Osteocyte (in vitro differentiated cells): ENCODE measurements at places on chromosomes 6 and 20. TPM values are rescaled to one million over a fixed set of nuclear protein-coding genes. Genes with fewer than 3 reads are reported as not detected.

The APCDD1L gene
- total RNA-seq: 2.4 and 3.1 TPM in 2 replicates

The TGM3 gene
- not detected in 2 replicates for total RNA-seq

The BTN1A1 gene
- total RNA-seq: not detected in 2 replicates

The SULF2 gene
- total RNA-seq: 39.1 and 40.4 TPM in 2 replicates

The RBPJL gene
- total RNA-seq: not detected in 2 replicates

The TREML2 gene
- total RNA-seq: not detected in 2 replicates

The PGC gene
- not detected in 2 replicates for total RNA-seq

The TRDN gene
- total RNA-seq: not detected in 2 replicates

The TBCC gene
- 23.4 and 23.8 TPM in 2 replicates for total RNA-seq

The MRAP2 gene
- 9.2 and 10.7 TPM in 2 replicates for total RNA-seq

The PLCG1 gene
- 173 and 179 TPM in 2 replicates for total RNA-seq

The FUCA2 gene
- 58.7 and 63.8 TPM in 2 replicates for total RNA-seq

DNA sequence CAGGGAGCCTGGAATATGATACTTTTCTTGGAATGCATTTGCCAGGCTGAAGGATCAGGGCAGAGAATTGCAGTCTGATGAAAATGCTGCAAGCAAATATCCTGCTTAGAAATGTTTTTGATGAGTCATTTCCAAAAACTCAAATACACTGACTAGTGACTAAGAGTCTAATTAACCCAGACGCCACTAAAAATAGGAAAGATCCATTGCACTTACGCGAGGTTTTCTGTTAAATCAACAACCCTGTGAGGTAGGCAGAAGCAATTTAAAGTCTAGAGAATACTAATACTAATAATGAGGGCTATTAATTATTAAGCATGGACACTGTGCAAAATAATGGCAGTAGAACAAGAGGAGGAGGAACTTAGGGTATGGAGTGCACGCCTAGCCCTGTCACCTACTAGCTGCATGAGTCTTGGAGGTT is 130.1 kb upstream of the DOK5 start:
- DNase-seq: no peak

- DNase-seq: no peak
Observed at GRCh38 chr20:12555369-12555768, 453.4 kb upstream of the SPTLC3 start.

- DNase-seq: no peak
Observed at GRCh38 chr6:14925699-14926026, 320.2 kb upstream of the JARID2 start.

GRCh38 chr6:170172392-170172791 is 118.5 kb downstream of the DLL1 start:
- peak; percentile 59 for DNase-seq

GRCh38 chr6:108074057-108074358 is 533 bp downstream of the OSTM1 start:
- no peak for DNase-seq

GRCh38 chr6:35711731-35712130 is 23.0 kb upstream of the FKBP5 start:
- no peak for DNase-seq

DNA sequence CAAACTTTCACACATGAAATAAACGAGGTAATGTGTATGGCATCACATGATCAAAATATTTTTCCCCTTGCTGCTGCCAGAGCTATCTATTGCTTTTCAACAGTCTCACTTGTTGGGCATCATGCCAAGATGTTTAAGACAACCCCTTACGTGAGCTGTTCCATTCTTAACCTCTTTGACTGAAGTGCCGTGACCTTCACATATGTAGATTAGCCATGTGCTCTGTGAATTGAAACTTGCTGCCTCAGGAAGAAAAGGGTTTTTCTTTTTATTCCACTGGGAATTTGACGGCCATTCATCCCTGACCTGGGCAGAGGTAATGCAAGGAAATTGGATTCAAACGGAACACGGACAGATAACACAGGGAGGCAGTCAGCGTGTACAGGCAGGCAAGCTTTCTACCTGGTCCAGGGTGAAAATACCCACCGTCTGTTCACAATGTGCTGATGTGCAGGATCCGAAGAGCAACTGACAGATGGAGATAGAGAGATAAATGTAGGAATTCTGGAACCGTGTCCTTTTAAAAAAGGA is 14.2 kb downstream of the ARID1B start:
- DNase-seq: no peak

- DNase-seq: no peak
Observed at GRCh38 chr20:45470262-45470931, 844 bp downstream of the WFDC2 start.

- DNase-seq: no peak
Observed at GRCh38 chr20:33391722-33392415, 9.4 kb downstream of the CDK5RAP1 start.

DNA sequence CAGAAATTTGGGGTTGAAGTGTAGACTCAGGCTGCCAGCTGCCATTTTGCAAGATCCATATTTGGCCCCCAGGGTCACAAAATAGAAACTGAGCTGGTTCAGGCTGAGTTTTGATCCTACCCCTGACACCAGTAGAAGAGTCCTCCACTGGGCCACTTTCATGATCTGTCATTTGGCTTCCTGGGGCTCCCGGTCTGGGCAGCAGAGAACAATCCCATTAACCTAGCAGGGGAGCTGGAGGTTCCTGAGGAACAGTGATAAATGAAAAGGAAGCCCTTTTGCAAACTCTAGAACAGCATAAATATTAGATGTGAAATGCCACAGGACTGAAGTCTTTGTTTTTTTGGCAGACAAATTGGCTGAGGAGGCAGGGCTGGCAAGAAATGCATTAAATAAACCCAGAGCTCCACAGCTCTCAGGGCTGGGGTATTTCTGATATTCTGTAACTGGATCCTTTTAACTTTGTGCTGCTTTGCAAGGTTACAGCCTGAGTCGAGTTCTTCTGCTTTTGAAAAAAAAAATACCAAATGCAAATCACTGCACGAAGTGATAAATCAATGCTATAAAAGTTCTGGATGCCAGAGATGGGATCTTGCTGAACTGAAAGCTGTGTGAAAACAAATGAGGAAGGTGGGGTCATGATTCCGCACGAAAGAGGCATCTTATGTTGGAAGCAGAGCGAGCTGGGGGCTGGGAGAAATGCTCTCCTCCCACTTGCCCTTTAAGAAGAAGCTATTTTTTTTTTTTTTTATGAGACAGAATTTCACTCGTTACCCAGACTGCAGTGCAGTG is 64.4 kb downstream of the SULF2 start:
- no peak for DNase-seq

GRCh38 chr6:128036808-128037570 is 136.1 kb upstream of the THEMIS start:
- no peak for DNase-seq

DNA sequence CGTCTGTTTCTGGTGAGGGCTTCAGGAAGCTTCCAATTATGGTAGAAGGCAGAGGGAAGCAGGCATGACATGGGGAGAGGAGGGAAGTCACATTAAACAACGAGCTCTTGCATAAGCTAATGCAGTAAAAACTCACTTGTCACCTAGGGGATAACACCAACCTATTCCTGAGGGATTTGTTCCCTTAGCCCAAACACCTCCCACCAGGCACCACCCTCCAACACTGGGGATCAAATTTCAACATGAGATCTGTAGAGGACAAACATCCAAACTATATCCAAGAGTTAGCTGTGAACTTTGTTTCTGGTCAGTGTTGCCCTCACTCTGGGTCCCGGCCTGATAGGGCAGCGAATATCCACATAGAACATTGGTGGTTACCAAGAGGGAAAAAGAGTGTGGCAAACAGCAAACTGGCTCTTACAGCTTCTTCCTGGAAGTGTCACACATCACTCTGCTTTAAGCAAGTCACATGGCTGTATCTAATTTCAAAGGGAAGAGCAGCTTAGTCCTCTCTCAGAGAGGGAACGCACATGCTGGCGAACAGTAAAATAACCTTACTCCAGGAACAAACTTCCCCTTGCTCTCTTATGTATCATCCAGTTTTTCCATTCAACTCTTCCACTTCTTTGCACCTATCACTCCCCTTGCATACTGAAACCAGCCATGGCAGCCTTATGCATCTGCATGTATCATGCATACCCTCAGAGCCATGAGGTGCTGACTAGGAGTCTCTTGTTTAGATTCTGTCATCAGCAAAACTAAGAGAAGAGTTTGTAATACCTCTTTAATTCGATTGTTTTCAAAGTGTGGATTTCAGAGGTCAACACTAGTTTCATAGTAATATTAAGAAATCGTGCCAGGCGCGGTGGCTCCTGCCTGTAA is 4.8 kb upstream of the MOCS1 start:
- no peak for DNase-seq

- DNase-seq: no peak
Observed at GRCh38 chr20:38076548-38076947, 43.0 kb downstream of the RPRD1B start.

- no peak for DNase-seq
Observed at GRCh38 chr6:89597988-89598387, 40.6 kb downstream of the LYRM2 start.

- DNase-seq: no peak
Observed at GRCh38 chr6:30547454-30547853, 8.8 kb downstream of the GNL1 start.

DNA sequence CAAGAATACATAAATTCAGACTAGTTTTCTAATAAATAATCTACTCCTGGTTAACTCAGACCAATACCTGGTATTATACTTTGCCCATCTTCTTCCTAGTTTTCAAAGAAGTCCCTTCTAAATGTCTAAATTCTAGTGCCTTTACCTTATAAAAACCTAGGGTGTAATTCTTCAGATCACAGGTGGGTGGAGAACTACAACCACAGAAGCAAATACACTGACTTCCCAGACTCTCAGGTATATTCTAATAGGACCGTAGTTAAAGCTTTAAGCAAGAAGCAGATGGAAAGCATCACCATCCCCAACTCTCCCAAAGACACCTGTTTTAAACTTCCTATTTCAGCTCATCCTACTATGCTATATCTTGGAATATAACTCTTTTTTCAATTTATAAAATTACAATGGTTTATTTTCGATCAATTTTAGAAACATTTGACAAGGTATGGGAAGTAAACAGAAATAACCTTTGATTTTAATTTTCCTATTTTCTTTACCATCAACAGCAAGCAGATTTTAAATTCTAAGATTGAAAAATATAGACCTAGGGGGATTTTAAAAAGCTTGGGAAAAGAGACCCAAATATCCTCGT is 15.8 kb downstream of the MAN1A1 start:
- DNase-seq: no peak

- DNase-seq: no peak
Observed at GRCh38 chr20:20215976-20216727, 151.8 kb upstream of the INSM1 start.

DNA sequence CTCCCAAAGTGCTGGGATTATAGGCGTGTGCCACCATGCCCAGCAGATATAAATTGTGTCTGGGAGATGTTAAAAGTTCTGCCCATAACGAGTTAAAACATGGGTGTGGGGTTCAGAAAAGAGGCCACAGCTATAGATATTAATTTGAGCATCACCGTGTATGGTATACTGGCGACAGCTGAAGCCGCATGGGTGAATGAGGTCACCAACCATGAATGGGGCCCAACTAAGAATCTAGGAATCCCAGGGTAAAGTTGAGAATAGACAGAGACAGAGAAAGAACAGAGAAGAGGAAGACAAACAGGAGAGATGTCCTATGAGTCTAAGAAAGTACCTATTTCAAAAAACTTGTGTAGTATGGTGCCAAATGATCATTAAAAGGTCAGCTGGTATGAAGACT is 50.9 kb downstream of the ILRUN start:
- DNase-seq: no peak

DNA sequence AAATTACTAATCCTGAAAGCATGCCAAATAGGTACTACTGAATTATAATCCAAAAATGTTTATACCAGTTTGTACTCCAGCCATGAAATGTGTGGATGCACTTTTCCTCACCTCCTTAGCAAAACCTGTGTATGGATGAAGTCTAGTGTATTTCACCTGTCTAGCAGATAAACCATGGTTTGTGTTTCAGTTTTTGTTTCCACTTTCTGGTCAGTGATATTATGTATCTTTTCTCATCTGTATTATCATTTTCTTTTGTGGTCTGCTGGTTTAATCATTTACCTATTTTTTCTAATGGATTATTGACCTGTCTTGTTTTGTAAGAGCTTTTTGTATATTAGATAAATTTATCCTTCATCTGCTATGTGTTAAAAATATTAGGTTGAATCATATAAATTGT is 41.0 kb upstream of the TMEM217 start:
- no peak for DNase-seq

DNA sequence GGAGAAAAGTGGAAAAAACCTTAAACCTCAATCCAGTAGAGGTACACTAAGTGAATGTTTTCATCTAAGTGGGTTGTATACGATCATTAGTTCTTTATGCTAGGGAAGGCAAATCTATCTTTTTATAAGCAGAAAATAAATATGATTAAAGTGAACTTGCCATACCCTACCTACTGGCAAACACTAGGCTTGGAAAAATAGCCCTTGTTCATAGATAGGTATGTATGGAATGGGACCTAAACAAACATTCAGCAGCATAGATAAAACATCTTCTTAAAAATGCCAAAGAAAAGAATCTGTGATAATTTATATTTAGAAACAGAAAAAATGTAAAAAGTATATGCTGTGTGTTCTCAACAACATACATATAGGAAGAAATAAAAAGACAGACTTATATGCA is 18.8 kb downstream of the REV3L start:
- no peak for DNase-seq

GRCh38 chr6:21200134-21200870 is 393.2 kb upstream of the SOX4 start:
- DNase-seq: no peak

DNA sequence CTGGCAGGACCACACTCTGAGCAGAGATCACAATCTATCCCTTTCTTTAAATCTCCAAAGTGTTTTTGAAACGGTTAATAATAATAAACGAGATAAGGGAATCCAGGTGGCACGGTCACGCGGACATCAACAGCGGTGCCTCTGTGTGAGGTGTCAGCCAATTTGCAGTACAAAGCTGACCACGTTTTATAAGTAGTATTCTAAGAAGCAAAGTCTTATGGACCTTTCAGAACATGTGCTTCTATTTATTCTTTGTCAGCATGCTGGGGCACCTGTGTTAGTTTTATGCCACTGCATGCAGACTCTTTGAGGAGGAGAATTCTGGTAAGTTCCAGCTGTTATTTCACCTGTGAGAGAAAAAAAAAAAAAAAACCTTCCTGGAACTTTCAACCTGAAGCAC is 39.0 kb upstream of the EXOC2 start:
- DNase-seq: no peak

- no peak for DNase-seq
Observed at GRCh38 chr20:37972256-37973058, 60.8 kb downstream of the TTI1 start.

- DNase-seq: no peak
Observed at GRCh38 chr20:49278818-49279676, 1.2 kb upstream of the ZNFX1 start.

- no peak for DNase-seq
Observed at GRCh38 chr6:90222008-90222407, 74.6 kb downstream of the BACH2 start.

- DNase-seq: no peak
Observed at GRCh38 chr6:161318456-161318855, 44.6 kb upstream of the AGPAT4 start.

GRCh38 chr6:45698046-45698445 is 317.6 kb downstream of the CLIC5 start:
- DNase-seq: no peak

GRCh38 chr6:5128351-5128750 is 43.2 kb downstream of the PPP1R3G start:
- DNase-seq: no peak
